Activated CD4-positive, alpha-beta T cell treated with anti-CD3 and anti-CD28 coated beads for 24 hours (primary cell): ENCODE measurements at places on chromosomes 6 and 20.

DNA sequence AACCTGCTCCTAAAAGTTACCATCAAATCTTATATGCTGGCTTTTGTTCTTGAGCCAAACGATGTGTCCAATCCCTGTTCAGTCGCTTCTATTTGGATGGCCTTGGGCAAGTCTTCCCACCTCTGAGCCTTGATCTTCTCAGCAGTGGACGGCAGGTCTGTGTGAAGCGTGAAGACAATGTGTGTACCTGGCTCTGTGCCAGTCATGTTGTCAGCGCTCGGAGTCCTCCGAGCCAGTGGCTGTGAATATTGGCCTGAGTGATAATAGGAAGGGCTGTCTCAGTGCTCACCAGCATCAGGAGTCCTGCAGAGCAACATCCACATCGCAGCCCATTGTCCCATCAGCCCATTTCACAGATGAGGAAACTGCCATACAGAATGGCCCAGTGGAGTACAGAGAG is 219.0 kb downstream of the CDC5L start:
- DNase-seq = no peak

- no peak for DNase-seq
Measured at GRCh38 chr20:23145281-23145700, 59.2 kb upstream of the CD93 start.

DNA sequence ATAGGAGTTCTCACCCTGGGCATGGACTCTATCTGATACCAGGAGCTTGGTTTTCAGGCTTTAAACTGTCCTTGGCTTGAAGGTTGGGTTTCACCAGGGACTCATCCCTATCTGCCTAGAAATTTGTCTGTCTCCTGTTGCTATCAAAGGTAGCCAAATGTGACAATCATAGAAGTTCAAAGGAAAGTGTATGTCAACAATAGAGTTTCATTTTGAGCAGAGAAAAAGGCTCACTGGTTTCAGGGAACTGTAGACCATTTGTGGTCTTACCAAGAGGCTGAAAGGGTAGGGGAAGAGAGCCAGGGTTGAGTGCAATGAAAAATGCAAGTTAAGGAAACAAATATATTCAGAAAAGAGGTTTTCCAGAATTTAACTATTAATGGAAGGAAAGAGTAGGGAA is 966.8 kb upstream of the CITED2 start:
- DNase-seq = no peak

DNA sequence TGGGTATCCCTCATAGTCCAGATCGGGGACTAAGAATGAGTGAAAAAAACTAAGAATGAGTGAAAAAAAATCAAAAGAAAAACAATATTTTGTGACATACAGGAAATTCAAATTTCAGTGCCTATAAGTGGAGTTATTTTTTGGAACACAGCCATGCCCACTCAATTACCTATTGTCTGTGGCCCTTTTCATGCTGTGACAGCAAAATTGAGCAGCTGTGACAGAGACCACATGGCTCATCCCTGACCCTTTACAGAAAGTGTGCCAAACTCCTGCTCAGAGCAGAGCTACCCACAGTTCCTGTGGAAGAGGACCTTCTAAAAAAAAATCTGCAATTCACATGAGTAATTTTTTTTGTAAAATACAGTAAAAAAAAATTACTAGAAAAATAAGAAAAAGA is 1.4 kb downstream of the NCR2 start:
- no peak for DNase-seq

GRCh38 chr6:129513471-129513870 is 196.5 kb downstream of the ARHGAP18 start:
- DNase-seq = no peak

DNA sequence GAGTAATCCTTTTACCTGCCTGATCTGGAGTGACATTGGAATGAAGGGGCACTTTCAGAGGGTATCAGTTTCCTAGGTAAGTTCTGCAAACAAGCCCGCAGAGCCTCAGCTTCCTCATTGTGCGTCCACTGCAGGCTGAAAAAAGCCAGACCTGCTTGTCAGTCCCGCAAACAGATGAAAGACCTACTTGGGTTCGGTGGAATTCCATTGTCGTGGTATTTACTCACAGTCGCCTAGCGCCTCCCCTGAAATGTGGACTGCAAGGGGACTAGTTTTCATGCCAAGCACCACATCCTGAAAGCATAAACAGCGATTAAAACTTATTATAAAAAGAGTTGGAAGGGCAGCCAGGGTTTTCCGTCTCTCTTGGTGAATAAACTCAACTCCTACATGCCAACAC is 121.5 kb downstream of the PAX1 start:
- DNase-seq = no peak

DNA sequence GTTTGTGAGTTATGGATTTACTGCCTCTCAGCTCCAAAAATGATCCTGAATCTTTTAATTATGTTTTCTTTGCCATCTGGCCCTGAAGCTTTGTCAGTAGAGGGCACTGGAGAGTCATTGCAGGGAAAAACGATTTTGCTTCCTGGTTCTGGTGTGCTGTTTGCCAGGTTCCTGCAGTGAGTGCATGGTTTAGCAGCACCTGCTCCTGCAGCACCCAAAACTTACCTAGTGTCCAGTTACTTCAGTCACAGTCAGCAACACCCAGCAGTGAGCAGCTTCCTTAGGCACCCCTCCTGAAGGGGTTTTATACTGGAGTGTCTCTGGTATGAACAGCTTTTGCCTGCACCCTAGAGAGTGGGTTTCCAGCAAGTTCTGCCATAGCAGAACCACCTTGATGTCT is 6.0 kb upstream of the TRIM26 start:
- DNase-seq = peak; percentile 51

DNA sequence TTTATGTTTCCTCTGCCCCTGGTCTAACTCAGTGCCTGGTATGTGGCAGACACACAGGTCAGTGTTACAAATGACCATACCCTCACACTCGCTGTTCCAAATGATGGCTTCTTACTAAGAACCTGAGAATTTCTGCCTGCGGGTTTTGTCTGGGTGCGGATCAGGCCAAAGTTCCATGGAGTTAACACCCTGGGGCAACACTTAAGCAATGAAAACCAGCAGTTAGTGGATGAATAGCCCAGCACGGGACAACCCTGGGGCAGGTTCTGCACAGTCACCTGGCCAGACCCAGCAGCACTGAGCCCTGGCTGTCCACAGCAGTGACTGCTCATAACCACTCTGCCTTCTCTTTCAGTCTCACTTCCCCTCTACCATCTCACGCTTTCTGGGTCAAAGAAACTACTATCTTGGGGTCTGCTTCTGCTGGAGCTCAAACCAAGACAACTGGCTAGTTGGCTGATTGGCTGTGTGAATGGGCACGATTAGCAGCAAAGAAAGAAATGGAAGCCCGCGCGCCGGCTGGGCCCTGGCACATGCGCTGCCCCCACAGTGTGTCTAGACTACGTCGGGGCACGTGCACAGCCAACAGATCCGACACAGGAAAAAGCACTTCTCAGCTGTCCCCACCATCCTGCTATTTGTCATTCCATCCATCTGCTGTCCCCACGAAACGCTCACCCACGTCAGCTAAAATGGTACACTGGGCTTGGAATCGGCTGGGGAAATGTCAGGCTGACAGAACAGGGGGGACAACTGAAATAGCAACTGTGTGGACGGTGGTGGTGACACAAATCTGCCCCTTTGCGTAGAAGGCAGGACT is 36.6 kb downstream of the MGME1 start:
- DNase-seq = no peak

GRCh38 chr20:14333721-14334120 is 3.7 kb downstream of the FLRT3 start:
- DNase-seq = no peak

DNA sequence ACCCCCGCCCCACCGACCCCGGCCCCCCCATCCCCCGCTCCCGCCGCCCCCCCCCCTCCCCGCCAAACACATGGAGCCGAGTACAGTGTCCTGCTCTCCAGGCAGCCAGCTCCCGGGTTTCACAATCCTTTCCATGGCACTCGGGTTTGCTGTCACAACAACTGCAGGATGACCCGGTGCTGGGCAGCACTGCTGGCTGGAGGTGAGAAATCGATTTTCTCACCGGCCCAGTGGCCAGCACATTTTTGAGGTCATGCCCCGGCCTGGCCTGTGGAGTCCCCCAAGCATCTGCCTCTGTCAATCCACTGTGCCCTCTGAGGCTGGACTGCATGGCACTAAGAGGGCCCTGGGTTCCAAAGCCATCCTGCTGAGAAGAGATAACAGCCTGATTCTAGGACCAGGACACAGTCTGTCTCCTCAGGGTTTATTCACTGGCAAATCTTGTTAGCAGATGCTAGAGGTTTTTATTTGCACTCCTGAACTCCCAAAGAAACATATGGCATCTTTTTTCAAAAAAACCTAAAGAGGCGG is 129.5 kb downstream of the NFATC2 start:
- DNase-seq = no peak

- DNase-seq = no peak
Measured at GRCh38 chr6:155031091-155031490, 36.0 kb downstream of the TIAM2 start.

DNA sequence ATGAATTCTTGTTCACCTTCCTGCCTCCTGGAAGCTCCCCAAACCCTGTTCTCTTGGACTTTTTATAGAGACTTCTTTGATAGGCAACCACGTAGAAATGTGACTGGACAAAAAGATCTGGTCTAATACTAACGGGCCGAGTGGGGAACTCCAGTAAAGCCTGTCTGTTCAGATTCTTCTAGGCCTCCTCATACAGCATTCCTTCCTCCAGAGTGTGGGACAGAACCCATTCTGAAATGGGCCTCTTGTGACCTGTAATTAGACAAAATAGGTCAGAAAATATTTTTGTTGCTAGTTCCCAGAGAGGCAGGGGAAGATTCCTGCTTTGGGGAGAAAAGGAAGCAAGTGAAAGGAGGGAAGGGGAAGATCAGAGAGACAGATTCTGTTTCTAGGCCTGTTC is 374.3 kb downstream of the CDH26 start:
- DNase-seq = no peak

DNA sequence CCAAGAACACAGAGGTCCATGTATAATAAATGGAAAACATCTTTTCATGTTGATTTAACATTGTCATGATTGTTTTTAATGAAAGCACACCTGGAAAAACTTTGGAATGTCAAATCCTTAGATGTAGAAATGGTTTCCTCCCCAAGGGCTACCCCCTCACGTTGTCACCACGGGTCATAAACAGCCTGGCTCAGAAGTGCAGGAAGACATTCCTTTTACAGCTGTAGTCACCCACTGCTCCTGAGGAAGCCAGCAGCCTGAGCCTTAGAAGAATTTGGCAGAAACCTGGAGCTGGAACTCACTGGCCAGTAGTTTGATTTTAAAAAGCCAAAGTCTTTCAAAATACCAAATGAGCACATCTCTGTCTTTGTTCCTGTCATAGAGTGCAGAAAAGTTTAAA is 23.7 kb downstream of the ADGRF5 start:
- no peak for DNase-seq

GRCh38 chr20:50273601-50274491 is 83.2 kb downstream of the CEBPB start:
- no peak for DNase-seq

DNA sequence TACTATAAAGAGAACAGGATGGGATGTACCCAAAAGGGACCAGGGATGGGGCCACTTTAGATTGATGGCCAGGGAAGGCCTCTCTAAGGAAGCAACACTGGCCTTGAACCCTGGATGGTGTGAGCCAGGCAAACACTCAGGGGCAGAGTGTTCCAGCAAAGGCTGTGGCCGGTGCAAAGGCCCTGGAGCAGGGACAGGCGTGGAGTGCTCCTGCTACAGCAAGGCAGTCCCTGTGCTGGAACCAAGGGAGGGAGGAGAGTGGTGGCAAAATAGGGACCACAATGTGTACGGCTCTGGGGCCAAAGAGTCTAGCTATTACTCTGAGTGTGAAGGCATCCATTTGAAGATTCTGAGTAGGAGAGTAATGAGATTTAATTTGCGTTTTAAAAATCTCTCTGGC is 131.6 kb downstream of the BMP7 start:
- no peak for DNase-seq

- DNase-seq = no peak
Measured at GRCh38 chr6:99254616-99255550, 94.6 kb downstream of the FAXC start.

GRCh38 chr6:98014442-98015201 is 731.6 kb upstream of the MMS22L start:
- no peak for DNase-seq

- no peak for DNase-seq
Measured at GRCh38 chr20:44901974-44902373, 7.9 kb upstream of the PABPC1L start.

- no peak for DNase-seq
Measured at GRCh38 chr20:36319356-36320260, 13.5 kb downstream of the DLGAP4 start.

DNA sequence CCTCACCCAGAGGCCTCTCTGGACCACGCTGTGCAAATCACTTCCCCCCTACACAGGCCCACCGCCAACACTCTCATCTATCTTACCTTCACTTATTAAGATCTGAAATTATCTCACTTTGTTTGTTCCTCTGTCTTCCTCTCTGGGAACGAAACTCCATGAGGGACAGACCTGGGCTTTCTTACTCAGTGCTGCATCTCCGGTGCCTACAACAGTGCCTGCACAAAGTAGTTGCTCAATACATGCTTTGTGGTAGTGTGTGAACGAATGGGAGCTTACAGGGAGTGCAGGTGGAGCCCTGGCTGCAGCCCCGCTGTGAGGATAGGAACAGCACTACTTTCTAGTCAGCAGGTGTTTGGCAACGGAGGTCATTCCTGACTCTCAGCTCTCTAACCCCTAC is 5.3 kb downstream of the CASS4 start:
- DNase-seq = no peak

DNA sequence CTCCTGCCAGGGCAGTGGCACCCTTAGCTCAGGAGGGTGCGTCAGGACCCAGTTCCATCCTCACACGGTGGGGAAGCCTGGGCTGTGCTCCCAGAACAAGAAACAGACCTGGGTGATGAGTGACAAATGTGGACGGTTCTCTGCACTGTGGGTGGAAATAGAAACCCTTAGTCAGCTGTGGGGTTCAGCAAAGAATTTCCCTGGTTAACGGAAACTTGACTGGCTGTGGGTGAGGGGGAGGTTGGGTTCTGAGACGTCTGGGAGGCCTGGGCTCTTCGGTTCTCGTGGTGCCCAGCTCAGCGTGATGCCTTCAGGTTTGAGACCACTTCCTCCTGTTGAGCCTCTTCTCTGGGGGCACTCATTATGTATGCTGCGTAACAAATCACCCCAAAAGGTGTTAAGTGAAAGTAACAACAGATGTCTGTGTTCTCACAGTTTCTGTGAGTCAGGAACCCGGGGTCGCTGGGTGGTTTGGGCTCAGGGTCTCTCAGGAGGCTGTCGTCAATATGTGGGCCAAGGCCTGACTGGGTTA is 53.1 kb upstream of the FAM83D start:
- peak; percentile 79 for DNase-seq

- DNase-seq = no peak
Measured at GRCh38 chr6:148367411-148368024, 24.9 kb downstream of the SASH1 start.

GRCh38 chr20:19968466-19969073 is 48.6 kb upstream of the NAA20 start:
- DNase-seq = no peak
